ENCODE measurements at places on chromosomes 5 and 9.

GRCh38 chr9:130207241-130207992 is 35.2 kb downstream of the NCS1 start:
- no peak for DNase-seq

DNA sequence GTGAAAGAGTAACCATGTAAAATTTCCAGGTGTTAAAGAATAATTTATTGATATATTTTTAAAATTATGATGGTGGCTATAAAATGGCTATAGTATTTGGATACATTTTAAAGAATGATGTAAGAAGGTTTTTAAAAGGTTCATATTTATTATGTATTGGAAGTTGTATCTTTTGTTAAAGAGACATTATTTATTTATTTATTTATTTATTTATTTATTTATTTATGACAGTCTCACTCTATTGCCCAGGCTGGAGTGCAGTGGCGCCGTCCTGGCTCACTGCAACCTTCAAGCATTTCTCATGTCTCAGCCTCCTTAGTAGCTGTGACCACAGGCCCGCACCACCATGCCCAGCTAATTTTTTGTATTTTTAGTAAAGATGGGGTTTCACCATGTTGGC is 89.5 kb upstream of the LHFPL2 start:
- DNase-seq: no peak

GRCh38 chr5:14410394-14411201 is 171.0 kb upstream of the OTULINL start:
- no peak for DNase-seq

DNA sequence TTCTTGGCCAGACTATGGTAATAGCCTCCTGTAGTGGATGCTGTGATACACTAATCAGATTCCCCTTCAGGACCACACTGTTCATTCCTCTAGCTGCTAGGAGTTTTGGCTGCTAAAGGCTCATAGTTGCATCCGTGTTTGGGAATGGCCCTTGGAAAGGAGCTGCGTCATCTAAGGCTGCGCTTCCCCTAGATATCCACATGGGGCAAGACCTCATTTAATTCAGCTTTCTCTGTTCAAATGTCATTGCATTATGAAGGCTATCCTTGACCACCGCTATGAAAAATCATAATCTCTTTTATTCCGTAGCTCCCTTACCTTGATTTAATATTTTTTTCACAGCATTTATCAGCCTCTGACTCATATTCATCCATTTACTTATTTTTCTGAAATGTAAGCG is 258.3 kb upstream of the NR4A3 start:
- DNase-seq: no peak

- DNase-seq: no peak
Measured at GRCh38 chr9:136098844-136099243, 3.8 kb upstream of the NACC2 start.

DNA sequence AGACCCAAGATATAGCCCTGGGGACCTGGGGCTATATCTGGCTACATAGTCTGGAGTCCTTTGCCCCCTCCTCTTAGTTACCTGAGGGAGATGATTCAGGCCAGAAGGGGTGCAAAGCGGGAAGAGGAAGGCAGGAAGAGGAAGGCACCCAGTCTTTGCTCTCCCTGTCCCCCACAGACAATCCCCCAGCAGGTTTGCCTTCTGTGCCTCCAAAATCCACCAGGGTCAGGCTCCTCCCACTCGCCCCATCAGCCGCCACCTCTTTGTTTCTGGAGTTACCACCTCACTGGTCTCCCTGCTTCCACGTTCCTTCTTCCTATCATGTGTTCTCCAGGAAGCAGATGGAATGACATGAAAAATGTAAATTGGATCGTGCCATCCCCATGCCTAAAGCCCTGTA is 31.2 kb upstream of the FABP6 start:
- DNase-seq: no peak

GRCh38 chr5:58016877-58017276 is 443.0 kb downstream of the PLK2 start:
- no peak for DNase-seq

GRCh38 chr5:45281081-45281480 is 415.1 kb downstream of the HCN1 start:
- no peak for DNase-seq

GRCh38 chr9:38195737-38196161 is 126.7 kb upstream of the SHB start:
- DNase-seq: no peak

GRCh38 chr9:2839040-2839439 is 4.9 kb downstream of the PUM3 start:
- DNase-seq: no peak

DNA sequence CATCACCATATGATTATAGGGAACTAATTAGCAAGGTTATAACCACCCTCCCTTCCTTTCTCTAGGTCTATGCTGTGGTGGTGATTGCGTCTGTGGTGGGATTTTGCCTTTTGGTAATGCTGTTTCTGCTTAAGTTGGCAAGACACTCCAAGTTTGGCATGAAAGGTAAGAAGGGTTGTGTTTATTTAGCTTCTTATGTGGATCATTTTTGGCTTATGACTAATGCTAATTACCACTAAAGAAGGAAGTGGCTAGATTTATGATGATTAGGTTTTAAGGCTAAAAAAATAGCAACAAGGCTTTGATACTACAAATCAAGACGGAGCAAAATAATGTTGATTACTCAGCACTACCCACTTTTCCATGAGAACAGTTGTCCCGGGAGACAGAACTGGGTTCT is 82.4 kb downstream of the NTRK2 start:
- DNase-seq: no peak

DNA sequence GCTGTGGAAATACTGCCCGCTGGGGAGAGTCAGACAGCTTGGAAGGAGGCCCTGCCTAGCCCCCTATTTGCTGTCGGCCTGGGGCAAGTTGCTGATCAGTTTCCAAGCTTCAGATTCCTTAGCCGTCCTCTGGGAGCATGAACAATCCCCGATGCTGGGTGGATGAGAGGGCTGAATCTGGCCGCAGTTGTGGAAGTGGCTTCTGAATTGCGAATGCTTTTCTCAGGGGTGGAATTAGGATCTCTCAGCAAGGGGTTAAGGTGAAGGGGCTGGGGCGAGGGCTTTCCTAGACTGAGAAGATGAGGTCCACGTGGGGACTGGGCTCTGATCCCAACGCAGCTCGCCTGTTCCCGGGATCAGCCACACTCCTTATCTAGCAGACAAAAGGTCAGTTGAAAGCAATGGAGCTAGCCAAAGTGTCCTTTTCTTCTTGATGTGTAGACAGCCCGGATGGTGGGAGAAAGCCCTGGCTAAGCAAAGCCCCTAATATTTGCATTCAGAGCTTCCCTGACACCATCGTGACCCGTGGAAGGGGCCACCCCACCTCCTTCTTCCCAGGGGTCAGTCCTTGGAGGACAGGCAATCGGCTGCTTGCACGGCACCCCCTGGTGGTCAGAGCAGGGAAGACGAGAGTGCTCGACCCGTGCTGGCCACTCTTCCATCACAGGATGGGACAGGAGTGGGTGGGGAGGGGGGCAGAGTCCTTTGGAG is 54.9 kb downstream of the COL15A1 start:
- DNase-seq: no peak
